Coronary artery (tissue), 2 donors: ENCODE measurements at places on chromosomes 11 and 22.

DNA sequence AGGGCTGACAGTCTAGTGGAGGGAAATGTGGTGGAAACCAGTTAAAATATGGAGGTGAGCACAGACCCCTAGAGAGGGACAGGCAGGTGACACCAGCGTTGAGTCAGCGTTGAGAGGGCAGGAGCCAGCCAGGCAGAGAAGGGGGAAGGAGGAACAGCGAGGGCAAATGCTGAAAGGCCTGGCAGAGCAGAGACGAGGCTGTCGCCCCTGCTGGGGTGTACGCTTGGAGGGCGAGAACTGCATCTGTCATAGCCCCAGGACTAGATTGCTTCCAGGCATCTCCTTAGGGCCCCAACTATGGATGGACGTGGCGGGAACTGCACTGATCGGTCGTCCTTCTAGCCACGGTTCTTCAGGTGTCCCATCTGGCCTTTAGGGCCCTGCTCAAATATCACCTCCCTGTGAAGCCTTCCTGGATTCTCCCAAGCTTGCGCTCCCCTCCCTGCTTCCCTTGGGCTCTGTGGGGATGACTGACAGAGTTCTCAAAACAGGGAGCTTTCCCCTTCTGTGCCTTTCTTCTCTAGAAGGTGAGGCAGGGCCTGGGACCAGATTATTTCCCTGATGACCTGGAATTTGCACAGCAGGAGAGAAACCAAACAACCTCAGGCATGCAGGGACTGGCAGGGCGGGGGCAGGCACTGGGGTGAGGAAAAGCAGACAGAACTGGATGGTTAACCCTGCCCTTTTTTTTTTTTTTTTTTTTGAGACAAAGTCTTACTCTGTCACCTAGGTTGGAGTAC is 11.1 kb downstream of the SYNGR1 start:
- no peak for DNase-seq

DNA sequence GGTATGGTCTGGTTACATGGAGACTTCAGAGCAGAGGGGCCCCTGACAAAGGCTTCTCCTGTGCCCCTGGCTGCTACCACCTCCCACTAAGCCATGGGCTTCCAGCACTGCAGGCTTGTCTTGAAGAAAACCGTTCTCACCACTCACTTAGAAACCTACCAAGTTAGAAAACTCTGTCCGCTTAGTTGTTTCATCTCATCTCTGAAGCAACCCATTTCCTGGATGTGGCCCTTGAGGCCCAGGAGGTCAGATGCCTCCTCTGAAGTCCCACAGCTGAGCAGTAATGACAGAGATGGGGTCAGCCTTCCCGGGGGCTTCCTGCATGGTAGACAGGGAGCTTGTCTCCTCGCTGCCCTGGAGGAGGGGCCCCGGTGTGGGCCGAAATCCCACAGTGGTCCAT is 12.9 kb downstream of the CSF2RB start:
- no peak for DNase-seq

DNA sequence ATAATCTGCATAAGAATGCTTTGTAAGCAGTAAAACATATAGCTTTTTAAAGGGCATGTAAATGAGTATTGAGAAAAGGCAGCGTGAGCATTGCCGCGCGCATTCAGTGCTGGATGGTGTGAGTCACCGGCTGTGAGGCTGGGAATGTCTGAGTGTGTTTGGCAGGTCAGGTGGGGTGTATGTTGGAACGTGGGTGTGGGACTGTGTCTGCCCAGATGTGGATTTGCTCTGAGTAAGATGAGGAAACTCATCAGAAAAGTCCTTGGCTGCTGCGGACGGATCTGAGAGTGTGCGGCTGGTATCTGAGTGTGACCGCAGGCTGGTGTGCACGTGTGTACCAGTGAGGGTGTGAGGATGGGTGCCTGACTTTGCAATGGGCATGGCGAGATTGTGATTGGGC is 66.2 kb upstream of the NECTIN1 start:
- no peak for DNase-seq

DNA sequence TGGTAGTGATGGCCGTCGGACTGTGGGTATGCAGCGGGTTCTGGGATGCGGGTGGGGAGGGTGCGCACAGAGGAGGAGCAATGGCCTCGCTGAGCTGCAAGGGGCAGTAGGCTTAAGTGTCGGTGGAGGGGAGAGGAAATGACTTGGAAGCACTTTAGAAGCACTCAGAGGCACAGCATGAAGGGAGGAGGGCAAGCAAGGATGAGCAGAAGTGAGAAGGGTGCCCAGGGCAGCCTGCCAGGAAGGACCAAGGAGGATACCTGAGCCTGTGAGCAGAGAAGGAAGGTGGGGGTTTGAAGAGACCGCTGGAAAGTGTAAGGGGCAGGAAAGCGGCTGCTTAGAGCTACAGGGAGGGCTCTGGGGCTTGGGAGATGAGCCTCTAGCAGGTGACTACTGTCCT is 330 bp downstream of the SLC5A1 start:
- DNase-seq = no peak

DNA sequence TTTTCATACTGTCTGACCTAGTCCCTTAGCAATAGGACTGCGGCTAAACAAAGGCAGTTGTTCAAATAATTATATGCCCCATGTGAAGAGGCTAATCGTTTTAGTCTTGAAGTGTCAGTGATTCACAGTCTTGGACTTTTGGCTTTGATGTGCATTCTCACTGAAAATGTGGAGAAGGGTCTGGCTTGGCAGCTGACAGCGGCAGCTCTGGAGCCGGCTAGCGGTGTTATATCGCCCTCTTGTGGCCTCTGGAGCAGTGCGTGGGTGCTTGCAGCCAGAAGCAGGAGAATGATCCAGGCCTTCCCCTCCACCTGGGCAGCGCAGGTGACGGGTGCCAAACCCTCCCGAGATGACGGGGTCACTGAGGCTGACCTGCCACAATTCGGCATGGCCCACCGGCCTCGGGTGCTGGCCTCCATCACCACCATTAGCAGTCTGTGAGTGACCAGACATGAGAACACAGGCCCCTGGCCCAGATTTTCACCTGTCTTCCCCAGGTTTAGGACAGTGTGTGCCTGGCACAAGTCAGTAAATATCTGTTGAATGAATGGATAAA is 90.3 kb upstream of the PITPNB start:
- peak; percentile 79 for DNase-seq

DNA sequence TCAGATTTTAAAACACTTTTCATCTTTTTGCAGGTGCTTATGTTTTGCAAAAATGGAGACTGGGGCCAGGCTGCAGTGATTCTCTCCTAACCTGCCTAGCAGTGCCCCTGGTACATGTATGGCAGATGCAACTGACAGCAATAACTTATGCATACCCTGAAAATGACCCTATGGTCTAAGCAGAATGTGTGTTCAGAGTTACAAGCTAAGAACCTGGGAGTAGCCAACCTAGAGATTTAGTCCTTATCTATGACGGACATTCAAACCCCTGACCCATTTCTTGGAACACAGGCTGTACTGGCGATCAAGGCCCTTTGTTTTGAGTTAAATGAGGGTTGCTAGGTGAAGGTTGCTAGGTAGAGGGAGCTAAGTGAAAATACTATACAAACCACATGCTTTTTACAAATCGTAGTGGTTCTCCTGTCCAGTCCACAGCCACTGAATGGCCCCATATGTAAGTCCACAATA is 184.9 kb upstream of the SESN3 start:
- DNase-seq = no peak

DNA sequence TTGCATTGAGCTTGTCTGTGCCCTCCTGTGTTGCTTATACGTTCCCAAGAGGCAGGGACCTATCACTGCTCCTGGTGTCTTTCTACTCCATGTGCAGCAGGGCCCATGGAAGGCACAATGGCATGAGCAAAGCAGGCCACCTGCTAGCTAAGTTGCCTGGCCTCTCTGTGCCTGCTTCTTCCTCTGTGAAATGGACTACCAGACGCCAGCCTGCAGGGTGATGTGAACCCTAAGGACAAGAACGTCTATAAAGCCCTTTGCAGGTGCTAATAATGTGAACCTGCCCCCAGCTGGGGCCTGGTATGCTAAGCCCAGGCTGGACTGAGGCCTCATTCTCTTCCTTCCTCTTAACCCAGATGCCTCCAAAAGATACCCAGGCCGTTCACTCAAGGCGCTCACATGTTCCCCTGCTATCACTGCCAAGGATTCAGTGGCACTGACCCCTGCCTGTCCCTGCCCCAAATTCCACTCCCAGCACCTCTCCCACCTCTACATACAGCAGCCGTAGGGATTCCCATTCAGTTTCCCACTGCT is 4.0 kb downstream of the GUCD1 start:
- DNase-seq = no peak

GRCh38 chr11:121755906-121756305 is 303.1 kb upstream of the SORL1-AS1 start:
- no peak for DNase-seq

- no peak for DNase-seq
Measured at GRCh38 chr22:46465793-46466192, 71.6 kb downstream of the CELSR1 start.

GRCh38 chr11:123519055-123519796 is 89.2 kb downstream of the GRAMD1B start:
- no peak for DNase-seq

DNA sequence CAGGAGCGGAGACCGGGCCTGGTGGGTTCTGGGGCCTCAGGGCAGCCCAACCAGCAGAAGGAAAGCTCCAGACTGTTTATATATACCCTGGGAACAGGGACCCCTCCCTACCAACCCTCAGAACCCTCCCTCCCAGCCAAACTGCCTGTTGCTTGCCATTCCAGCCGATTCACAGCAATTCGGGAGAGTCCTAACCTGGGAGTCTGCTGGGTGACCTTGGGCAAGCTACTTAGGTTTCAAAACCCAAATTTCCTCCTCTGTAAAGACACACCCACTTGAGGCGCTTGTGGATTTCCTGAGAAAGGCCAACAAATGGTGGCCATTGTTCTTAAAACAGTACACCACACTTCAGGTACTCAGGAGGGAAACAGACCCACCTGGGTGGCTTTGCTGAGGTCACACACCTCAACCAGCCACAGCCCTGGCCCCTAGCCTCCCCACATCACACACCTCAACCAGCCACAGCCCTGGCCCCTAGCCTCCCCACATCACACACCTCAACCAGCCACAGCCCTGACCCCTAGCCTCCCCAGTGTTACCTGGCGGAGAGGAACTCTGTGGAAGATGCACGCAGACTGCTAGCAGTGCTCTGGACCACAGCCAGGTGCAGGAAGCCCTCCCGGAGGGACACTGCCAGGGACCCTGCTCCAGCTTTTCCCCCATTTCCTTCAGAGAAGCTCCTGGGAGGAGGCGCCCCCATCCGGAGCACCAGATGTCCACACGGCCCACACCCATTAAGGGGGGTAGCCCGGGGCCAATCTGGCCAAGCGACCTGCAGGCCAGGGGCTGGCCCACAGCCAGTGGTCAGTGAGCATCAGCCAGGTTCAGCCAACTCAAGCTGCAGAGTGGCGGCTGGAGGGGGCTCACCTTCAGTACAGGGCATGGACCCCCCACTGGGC is 6.2 kb downstream of the SHISA8 start:
- no peak for DNase-seq

- peak; percentile 96 for DNase-seq
Measured at GRCh38 chr11:118621071-118621783, 13.8 kb downstream of the PHLDB1 start.

DNA sequence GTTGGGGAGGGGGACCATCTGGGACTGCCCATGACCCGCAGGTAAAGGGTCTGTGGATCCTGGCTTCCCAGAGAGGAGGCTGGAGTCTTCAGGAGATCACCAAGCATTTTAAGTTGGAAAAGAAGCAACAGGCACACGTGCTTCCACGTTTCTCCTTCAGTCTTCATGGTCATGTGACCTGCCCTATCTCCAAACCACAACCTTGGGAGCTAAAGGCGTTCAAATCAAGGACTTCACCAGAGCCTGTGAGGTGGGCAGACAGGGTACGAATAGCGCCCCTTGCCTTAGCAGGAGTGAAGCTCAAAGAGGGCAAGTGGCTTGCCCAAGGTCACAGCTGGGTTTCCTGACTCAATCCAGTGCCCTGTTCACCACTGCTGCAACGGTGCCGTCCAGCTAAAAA is 6.7 kb downstream of the TMEM184B start:
- DNase-seq = no peak

GRCh38 chr22:38296372-38296771 is 20.9 kb downstream of the CSNK1E start:
- no peak for DNase-seq

DNA sequence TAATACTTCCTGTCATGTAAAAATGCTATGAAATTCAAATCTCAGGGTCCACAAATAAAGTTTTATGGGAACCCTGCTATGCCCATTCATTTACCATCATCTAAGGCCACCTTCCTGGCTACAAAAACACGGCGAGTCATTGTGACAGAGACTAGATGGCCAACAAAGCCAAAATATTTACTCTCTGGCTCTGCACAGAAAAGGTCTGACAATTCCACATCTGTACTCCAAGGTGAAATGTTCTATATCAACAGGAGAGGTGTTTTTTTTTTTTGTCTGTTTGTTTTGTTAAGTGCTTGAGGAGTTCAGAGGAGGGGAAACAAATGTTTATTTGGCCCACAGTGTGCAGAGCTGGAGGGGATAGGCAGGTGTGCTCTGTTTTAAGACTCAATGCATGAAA is 18.6 kb upstream of the TMA7B start:
- DNase-seq = no peak

- DNase-seq = no peak
Measured at GRCh38 chr11:95939091-95939490, 15.2 kb upstream of the MTMR2 start.

- no peak for DNase-seq
Measured at GRCh38 chr22:43530349-43531201, 118.8 kb downstream of the MPPED1 start.

- DNase-seq = no peak
Measured at GRCh38 chr11:106403751-106404150, 326.3 kb downstream of the AASDHPPT start.

DNA sequence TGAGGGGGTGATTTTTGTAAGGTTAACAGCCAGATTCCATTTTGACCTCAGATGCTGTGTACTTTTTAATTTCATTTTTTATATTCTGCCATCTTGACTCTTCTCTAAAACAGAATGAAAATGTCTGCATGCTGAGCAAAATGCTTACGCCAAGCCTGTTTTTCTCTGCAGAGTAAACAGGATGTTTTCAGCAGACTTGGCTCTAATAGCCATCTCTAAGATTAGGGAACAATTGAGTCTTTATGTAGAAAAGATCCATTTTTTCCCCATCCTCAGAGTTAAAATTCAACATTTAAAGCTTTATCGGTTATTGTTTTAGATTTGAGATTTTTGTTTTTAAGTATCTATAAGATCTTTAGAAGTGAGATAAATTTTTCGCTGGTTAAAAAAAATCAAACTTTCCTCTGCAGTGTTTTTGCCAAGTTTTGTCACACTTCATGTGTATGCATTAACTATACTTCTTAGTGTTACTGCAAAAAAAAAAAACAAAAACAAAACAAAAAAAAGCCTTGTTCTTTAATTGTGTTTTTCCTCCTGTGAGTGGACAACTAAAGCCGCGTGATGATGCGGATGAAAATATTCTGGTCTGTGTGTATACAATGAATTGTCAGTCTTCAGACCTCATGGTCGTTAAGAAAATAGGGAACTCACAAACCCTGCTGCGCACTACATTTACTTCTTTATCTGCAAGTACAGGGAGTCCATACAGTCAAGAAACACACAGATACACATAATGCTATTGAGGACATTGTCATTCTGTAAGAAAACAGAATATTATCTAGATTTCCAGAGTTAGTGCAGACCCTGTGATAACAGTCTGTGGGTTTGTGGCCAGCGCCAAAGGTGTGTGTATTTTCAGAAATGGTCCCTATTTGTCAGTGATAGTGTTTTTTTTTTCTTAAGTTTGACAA is 17.5 kb upstream of the ADSL start:
- DNase-seq = no peak

- peak; percentile 29 for DNase-seq
Measured at GRCh38 chr11:134750619-134751018, 338.6 kb upstream of the B3GAT1 start.

GRCh38 chr11:2737866-2738265 is 38.1 kb upstream of the KCNQ1OT1 start:
- DNase-seq = no peak
